ENCODE measurements at places on chromosomes 1 and 21.

GRCh38 chr1:212671342-212672031 is 28.2 kb downstream of the BATF3 start:
- DNase-seq: no peak

- no peak for DNase-seq
Observed at GRCh38 chr1:58811303-58811702, 27.5 kb upstream of the JUN start.

DNA sequence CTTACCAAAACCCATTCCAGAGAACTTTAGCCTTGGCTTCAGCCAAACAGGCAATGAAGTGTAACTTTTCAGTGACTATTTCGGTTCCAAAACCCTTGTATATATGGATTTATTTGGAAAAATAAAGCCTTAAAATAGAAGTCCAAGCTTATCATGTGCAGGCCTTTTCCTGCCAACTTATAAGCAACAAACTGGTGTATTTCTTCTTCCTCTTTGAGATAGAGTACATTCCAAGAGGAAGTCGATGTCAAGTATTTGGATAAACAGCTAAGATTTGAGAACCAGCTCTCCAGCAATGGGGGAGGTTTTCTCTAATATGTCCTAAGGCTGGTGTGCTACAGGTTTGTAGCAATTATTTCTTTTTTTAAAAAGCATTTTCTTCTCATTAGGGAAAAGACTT is 407.8 kb downstream of the DUSP10 start:
- DNase-seq: no peak

DNA sequence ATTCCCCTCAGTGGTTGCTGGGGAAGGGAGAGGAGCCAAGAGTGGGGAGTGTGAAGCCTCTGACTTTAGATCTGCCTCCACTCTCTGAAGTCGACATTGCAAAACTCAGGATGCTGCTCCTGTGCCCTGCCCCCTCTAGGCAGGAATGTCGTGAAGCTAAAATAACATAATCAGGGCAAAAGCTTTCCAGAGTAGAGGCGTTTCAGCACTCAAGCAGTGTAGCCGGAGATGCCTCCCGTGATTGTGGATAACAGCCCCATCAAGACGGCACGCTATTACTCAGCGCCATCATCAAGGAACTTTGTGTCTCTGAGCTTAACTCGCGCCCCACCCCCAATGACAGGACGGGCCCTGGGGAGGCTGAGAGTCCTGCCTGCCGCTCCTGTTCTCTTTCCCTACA is 60.0 kb downstream of the FBXO2 start:
- DNase-seq: no peak

DNA sequence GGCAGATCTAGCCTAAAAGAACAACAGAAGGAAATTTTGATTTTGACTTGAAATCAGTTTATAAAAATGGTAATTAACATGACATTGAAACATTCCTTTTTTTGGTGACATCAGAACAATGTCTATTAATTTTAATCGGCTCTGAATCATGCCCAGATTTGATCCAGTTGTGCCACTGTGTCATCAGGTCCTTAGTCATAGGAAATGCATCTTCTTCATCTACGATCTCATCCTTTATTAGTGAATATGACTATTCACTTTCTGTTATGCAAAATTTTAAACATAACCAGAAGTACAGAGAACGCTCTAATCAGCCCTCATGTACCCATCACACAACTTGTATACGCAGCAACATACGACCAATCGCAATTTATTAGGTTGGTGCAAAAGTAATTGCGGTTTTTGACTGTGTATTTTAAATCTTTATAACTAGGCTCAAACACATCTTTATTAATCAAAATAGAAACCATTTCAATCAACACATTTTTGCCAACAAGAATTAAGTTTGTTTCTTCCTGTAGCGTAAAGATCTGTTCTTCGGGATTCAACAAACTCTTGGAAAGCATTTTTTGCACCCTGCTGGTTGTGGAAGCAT is 40.3 kb upstream of the TLR5 start:
- no peak for DNase-seq

- DNase-seq: no peak
Observed at GRCh38 chr1:161706482-161707347, at the start of gene FCRLA. Gene FCRLA (plus strand): TSS chr1:161707229. CDS start chr1:161707265, 36 bp downstream.

DNA sequence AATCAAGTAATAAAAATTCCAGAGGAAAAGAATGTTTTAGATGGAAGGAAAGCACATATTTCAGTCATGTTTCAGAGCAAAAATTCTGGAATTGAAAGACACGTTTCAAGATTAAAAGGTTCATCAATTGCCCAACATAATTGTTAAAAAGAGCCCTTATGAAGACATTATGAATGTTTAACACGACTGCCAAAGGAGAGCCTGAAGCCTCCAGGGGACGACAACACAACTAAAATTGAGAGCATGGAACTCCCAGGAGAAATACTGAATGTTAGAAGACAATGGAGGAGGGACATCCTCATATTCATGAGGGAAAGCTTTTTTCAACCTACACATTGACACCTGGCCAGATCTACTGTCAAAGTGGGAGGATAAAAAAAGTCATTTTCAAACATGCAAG is 16.0 kb downstream of the OR2T11 start:
- DNase-seq: peak; percentile 5

Measured in stimulated activated CD8-positive, alpha-beta memory T cell treated with anti-CD3 and anti-CD28 coated beads, Interleukin-2, amount 100 ng/mL, for 1 hour (primary cell).